Calu3 (cell line): ENCODE measurements at places on chromosomes 1 and 21. TPM values are rescaled to one million over a fixed set of nuclear protein-coding genes. Genes with fewer than 3 reads are reported as not detected.

The NBPF4 gene
- not detected in 2 replicates for total RNA-seq

DNA sequence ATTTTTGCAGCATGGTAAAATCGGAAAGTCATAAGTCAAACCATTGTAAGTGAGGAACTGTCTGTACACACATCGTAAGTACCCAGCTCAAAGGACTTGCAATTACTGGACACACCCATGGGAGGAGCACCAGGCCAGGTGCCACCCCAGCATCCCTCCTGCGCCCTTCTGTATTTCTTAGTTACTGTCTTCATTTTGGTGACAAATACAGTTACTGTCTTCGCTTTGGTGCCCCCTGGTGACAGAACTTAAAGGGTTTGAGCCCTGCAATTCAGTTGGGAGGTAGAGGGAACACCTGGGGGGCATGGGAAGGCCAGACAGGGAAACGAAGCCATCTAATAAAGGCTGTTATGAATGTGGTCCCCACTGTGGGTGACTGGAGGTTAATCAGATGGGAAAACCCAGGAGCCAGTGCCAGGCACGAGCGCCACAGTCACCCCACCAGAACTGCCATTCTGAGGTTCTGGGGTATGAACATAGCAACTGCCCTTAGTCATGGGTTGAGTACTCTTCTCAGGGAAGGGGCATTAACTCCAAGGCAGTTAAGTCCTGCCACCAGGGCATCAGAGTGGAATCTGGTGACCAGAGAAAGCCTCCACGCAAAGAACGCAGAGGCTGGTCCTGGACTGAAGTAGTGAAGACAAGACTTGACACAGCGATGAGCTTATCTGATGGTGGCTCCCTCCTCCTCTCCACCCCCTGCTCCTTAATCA lies 612.9 kb downstream of the PTPRU start:
- DNase-seq, result peak; percentile 66

DNA sequence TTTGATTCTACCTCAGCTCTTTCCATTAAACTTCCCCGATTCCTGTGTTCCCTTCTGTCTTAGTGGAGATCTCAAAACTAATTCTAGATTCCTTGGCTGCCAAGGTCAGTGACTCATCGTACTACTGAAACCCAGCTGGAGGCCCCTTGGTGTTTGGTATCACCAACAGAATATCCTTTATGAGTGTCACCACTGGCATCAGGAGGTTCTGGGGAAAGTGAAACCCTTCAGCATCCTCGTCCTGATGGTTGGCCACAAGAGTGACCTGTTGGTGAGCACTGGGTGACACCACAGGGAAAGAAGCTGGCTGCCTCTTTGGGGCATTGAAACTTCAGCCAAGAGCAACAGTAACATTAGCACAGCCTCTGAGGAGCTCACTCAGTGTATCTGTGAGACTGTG lies 9.6 kb downstream of the RAB42 start:
- peak; percentile 65 for DNase-seq

DNA sequence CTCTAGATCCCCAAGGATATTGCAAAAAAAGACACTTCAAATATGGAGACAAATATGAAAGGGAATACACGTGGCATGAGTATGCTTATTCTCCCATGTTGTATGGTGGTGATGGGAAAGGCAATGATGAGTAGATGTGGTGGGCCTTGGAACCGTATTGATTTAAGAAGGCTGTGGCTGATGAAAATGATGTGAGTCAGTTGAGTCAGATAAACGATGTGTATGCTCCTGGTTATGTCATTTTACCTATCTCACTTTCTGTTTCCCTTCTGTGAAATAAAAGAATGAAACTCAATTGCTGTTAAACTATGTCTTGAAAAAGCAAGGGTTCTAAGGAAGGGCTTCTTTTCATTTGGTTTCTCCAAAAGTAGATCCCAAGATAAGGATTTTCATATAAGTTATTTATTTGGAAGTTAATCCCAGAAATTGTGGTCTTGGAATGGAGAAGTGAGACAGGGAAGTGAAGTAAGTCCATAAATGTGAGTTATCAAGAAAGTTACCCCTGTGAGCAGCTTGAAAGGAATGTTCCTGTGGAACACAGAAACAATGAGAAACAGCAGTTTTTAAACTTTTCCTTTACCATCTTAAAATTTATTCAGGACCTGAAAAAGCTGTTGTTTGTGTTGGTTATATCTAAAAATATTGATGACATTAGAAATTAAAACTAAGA lies 292.0 kb downstream of the DUSP10 start:
- no peak for DNase-seq

The SYPL2 gene
- 0.20 TPM in 1 of 2 replicates, not detected in the other for total RNA-seq

The AMIGO1 gene
- total RNA-seq, result 1.3 and 1.5 TPM in 2 replicates

GRCh38 chr1:4690951-4691675 lies 36.7 kb downstream of the AJAP1 start:
- DNase-seq, result no peak

The OR14K1 gene
- not detected in 2 replicates for total RNA-seq

GRCh38 chr1:58312461-58312860 lies 234.1 kb downstream of the OMA1 start:
- DNase-seq, result no peak

The IFI16 gene
- 52.8 and 84.5 TPM in 2 replicates for total RNA-seq

GRCh38 chr1:231702804-231703203 lies 76.2 kb downstream of the DISC1 start:
- no peak for DNase-seq

GRCh38 chr1:32890516-32891240 lies 4.4 kb downstream of the HPCA start:
- DNase-seq, result no peak

DNA sequence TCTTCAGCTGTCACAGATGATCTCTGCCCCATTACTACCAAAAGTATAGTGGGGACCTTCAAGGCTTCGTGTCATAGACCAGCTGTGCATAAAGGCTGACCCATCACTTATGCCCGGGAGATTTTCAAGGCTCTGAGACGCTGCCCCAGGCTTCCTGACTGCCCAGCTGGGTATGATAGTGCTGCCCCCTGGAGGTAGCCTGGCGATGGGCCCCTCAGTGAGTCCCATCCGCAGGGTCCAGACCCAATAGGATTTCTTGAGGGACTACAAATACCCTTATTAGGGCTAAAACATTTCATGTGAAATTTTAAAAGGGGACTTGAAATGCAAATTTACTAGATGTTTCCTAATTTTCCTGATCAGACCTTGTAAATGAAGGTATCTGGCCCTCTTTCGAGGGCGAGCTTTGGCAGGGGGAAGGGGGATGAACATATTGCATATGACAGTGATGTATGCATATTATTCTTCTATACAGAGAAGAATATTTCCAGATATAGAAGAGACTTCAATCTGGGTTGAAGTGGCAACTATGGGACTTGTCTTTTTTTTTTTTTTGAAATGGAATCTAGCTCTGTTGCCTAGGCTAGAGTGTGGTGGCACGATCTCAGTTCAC lies 11.7 kb upstream of the FCMR start:
- DNase-seq, result peak; percentile 64

The GJA4 gene
- not detected in 2 replicates for total RNA-seq

GRCh38 chr1:99717005-99717404 lies 49.4 kb downstream of the FRRS1 start:
- no peak for DNase-seq

GRCh38 chr1:25760871-25761270 lies 39.1 kb upstream of the SELENON start:
- DNase-seq, result no peak

The TDRD5 gene
- total RNA-seq, result 0.17 TPM in 1 of 2 replicates, not detected in the other

GRCh38 chr21:42248241-42248640 lies 29.3 kb downstream of the ABCG1 start:
- no peak for DNase-seq
